ENCODE measurements at places on chromosomes 6 and 20.
A peak's percentile ranks its signal among the peaks of the same experiment; 100 is the strongest.

GRCh38 chr20:17843246-17844132 is 125.1 kb downstream of the SNX5 start:
- peak; percentile 94 for DNase-seq

DNA sequence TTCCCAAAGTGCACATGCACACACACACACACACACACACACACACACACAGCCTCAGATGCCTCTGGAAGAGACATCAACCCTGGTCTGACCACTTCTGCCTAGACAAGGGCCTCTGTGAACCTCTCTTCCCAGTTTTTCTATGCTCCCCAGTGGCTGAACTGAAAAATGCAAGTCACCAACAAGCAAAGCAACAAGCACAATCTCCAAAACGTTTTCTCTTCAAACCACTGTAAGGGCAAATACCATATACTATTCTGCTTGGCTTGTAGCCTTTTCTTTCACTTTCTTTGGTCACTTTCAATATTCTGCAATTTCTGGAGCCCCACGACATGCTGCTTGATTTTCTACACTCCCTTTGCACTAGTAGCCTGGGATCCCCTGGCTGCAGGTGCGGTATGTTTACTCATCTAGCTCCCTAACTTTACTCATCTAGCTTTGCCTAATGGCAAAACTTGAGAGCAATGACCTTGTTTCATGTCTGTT is 121.4 kb upstream of the DST start:
- no peak for DNase-seq

DNA sequence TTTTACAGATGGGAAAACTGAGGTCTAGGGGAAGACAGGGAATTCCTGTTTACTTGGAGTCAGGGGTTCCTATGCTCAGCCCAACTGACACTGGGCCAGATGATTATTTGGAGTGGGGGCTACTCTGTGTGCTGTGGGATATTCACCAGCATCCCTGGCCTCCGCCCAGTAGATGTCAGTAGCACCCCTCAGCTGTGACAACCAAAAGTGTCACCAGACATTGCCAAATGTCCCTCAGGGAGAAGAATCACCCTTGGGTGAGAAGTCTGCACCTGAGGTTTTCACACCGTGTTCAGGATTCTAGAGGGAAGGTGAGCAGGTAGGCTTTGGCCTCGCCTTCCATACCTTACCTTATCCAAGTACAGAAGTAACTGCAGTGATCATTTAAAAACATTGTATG is 27.6 kb downstream of the CDH26 start:
- DNase-seq, result no peak

- DNase-seq, result no peak
Measured at GRCh38 chr20:50969435-50969834, 10.8 kb downstream of the MOCS3 start.

- DNase-seq, result peak; percentile 64
Measured at GRCh38 chr20:37526839-37527637, 638 bp downstream of the BLCAP start.

DNA sequence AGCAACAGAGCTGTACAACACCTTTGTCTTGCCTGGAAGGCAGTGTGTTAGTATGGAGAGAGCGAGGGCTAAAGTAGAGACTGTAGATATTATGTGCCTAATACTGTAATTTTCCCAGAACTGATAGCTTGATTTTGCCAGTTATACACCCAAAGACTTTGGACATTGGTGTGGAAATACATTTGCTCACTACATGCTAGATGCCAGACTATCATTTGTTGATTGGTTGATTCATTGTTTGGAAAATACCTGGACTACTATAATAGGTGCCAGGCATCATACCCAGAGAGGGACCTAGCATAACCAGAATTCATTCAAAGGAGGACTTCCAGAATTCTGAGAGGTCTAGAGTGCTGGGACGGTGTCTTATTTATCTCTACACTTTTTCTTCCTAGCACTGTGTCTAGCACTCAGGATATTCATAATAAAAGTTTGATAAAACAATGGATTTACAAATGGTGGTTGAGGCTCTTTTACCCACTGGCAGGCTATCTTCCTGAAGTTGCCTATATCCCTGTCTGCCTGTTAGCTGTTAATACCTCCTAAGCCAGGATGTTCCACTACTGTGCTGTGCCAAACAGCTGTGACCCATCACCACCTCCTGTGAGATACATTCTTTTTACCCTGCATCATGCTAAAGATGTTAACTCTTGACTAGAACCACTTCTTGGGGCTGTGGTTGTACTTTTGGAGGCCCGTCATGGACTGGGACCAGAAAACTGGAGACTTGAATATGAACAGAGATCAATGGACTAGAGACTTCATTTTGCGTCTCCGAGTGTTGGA is 72.2 kb upstream of the FUCA2 start:
- DNase-seq, result peak; percentile 36

DNA sequence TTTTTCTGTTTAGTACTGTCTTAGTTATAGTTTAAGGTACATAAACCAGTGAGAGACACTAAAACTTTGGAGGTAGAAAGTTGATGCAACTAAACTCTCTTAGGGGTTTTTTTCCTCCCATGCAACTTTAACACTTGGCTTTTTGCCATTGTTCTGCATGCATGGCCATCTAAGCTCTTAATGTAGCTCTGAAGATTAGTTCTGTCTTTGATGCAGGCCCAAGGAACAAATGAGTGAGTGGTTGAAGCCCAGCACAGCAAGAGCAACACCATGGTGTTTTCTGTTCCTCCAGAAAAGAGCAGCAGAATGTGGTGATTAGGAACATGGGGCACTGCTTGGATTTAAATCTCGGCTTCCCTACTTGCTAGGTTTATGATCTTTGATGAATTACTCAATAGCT is 89.3 kb downstream of the L3MBTL3 start:
- no peak for DNase-seq

- no peak for DNase-seq
Measured at GRCh38 chr6:166624275-166624674, 2.8 kb downstream of the RPS6KA2 start.

DNA sequence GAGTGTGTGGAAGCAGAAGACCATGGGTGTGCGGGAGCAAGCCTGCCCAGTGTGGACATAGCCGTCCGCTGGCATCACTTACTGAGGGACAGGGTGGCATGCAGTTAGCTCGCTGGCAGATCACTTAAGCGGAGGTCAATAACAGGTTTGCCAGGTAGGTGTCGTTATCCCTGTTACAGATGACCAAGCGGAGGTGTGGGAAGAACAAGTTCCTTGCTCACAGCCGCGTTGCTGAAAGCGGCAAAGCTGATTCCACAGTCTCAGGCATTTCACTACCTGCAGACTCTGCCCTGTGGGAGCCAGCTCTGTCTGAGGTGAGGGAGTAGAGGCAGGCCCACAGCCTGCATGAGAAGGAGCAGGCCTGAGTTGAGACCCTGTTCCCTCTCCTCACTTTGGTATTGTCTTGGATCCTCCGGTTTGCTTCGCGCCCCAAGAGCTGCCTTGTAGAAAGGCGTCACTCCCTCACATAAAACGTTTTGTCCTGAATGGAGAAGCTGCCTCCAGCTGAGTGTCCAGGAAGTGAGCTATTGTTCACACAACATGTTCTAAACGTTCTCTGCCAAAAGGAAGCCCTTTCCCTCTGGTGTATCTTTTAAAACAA is 96.9 kb downstream of the TCP11 start:
- no peak for DNase-seq

DNA sequence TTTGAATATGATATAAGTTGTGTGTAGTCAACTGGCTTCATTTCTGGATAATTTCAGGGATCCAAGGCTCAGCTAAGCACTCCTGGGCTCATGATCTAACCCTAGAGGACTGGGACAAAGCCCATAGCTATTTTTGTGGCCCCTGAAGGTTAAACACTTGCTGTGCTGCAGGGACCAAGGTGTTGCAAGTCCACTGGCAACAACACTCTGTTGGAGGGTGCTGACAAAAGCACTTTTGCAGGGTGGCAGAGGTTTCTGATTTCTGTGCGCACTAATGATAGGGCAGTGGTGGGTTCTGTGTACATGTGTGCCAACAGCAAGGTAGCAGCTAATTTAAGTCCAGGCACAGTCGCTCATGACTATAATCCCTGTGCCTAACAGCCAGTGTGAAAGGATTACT is 445.3 kb upstream of the SYNCRIP start:
- DNase-seq, result no peak

DNA sequence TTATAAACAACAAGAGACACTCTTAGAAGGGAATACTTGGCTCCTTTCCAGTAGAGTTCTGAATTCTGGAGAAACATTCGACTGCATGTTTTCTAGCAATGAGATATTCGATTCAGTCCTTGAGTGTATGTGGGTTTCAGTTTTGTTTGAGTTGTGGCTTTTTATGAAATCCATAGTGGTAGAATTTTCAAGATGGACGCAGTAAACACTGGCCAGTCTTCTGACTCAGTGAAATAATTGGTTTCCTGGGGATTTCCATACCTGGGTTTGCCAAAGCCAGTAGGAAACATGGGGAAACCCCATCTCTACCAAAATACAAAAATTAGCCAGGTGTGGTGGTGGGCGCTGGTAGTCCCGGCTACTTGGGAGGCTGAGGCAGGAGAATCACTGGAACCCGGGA is 273.5 kb upstream of the PLCB4 start:
- no peak for DNase-seq

DNA sequence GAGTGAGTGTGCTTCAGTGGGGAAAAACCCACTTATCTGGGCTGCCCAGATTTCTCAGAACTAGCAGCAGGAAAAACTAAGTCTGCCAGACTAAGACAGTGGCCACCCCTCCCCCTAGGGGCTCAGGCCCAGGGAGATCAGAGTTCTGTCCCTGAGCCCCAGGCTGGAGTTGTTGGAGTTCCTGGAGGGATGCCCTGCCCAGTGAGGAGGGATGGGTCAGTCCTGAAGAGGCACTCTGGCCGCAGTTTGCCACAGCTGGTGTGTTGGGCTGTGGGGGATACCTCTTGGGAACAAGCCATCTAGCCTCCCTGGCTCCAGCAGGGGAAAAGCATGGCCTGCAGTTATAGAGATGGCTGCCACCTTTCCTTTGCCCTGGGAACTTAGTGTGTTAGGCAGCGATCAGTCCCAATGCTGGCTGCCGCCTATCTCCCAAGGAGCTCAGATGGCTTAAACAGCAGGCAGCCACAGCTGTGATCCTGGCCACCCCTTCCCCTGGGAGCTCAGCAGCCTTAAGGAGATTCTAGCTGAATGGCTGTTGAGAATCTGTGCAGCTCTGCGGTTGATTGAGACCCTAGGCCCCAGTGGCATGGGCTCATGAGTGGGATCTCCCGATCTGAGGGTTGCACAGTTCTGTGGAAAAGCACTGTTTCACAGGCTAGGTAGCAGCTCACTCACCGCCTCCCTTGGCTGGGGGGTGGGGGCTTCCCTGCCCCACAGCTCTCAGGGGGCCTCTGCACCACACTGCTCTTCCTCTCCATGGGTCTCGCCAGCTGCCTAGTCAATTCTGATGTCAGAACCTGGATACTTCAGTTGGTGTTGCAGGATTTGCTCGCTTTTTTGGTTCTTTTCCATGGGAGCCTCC is 13.2 kb downstream of the SIRPG start:
- DNase-seq, result no peak

DNA sequence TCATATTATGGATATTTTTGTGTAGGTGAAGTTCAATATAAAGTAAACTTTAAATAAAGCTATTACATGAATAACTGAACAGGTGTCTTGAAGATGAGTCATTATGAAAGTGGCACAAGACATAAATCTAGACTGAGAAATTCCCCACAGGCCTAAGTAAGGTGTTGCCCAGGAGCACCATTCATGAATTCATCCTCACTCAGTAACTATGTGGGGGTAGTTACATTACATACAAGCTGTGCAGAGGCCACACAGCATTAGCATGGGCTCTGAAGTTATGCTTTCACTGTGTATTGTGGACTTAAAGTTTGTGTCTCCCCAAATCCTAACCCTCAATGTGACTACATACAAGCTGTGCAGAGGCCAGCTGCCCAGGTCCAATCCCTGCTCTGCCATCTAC is 65.9 kb downstream of the BCAS1 start:
- no peak for DNase-seq

DNA sequence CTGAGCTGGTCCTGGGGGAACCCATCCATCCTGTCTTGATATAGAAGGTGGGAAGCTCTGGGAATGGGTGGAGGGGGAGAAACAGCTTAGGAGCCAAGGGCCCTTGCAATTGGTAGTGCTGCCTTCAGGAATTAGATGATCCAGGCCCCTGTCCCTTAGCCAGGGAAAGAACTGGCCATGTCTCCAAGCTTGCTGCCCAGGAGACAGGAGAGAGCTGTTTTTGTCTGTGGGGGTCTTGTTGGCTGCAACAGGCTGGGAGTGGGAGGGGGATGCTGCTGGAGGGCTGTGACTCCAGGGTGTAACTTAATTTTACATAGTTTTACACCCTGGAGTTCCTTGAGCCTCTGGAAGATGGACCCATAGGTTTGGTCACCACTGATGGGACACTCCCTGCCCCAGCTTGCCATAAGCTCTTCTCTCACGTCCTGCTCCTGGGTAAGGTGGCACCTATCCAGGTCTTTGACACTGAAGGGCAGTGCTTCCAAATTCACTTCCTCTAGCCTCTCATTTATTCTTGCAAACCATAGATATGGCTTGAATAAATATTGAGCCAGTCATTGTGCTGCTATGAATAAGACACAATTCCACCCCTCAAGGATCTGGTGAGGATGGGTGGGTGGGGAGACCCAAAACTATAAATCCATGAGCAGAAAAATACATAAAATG is 16.8 kb downstream of the VEGFA start:
- no peak for DNase-seq

DNA sequence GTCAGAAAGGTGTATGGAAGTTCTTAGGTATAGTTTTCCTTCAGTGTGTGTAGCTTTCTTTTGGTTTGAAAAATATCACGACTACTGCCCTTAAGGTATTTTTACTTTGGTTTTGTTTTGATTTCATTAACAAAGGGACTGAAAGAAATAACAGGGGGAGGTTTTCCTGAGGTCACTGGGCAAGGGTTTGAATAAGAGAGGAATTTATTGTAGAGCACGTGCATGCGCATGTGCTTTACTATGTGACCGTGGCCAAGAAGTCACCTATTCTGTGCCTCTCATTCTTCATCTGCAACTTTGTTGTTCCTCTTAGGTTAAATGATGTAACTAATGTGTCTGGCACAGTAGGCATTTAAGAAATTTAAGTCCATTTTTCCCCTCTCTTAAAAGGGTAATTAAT is 4.1 kb upstream of the MAN1A1 start:
- no peak for DNase-seq
